ENCODE measurements at places on chromosomes 7 and 10.

- DNase-seq, result no peak
Measured at GRCh38 chr7:101935521-101936141, 118.2 kb downstream of the CUX1 start.

DNA sequence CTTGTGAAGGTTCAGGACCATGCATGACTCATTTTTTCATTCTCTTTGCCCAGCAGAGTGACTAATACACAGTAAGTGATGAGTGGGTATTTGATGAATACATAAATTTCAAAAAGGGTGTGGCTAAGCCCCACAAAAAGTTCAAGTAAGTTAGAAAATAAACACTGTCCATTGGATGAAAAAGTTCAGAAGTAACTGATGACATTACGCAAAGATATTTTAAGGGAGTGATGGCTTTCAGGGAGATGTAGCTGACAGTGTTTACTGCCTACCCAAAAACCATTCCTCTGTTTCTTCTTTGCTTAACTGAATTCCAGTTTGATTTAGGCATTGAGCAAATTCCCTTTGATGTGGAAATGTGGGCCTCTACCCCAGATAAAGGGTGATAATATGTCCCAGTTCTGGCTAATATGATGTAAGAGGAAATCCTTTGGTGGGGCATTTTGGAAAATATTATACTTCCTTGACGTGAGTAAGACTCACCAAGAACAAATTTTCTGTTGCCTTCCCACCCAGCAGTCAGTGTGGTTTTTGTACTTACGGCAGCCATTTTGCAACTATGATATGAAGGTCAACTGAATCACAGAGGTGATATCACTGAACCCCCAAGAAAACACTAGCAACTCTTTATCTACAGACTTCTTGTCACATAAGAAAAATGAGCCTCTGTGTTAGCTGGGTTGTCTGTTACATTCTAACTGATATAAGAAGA lies 29.0 kb upstream of the EBLN1 start:
- no peak for DNase-seq

- DNase-seq, result no peak
Measured at GRCh38 chr10:30074933-30075332, 15.5 kb upstream of the JCAD start.

- DNase-seq, result no peak
Measured at GRCh38 chr7:130650611-130651120, 17.9 kb downstream of the COPG2 start.

GRCh38 chr10:69061305-69062161 lies 26.4 kb upstream of the SRGN start:
- no peak for DNase-seq

- DNase-seq, result no peak
Measured at GRCh38 chr10:2244471-2244870, 507.1 kb upstream of the ADARB2 start.

All from mesothelial cell of epicardium (in vitro differentiated cells).